NCI-H1436 treated with DMSO at 0.1 percent for 48 hours (cell line): ENCODE measurements at places on chromosomes 2 and 18.

DNA sequence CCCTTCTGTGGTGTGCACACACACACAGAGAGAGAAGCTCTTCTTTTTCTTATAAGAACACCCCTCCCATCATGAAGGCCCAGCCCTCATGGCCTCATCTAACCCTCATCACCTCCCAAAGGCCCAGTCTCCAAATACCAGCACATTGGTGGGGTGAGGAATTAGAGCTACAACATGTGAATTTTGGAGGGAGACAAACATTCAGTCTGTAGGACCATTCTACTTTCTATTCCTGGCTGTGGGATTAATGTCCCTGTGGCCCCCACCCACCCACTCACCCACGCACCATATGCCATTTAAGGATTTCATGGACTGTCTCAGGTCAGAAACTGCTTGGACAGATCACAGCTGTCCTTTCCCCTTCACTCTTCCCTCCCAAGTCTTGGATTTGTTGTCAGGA is 190.2 kb downstream of the GBX2 start:
- no peak for DNase-seq

DNA sequence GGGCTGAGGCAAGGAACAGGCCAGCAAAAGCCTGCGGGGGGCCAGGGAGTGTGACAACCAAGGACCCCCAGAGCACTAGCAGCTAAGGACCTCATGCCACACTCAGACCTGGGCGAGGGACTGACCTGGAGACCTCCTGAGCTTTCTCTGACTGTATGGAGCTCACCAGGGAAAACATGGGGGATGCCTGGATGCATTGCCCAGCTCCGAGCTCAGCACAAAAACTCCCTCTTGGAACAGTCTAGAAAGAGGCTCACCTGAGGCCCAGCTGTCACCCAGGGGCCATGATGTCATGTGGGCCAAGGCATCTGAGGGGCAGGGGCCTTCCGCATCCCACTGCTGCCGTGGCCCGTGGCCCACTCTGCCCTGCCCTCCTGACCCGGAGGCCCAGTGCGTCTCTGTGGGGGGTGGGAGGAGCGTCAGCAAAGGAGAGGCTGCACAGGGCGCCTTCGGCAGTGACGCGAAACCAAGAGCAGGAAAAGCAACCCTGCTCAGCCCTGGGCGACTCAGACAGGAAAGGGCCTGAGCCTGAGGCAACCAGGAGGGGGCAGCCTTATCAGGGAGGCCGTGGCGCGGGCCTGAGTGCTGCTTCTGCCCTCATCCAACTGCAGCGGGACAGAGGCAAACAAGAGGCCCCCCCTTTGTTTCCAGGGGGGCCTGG is 57.3 kb upstream of the ALPP start:
- DNase-seq = no peak

- DNase-seq = no peak
These were observed 168.1 kb downstream of the KCNE4 start for GRCh38 chr2:223219872-223220657.

DNA sequence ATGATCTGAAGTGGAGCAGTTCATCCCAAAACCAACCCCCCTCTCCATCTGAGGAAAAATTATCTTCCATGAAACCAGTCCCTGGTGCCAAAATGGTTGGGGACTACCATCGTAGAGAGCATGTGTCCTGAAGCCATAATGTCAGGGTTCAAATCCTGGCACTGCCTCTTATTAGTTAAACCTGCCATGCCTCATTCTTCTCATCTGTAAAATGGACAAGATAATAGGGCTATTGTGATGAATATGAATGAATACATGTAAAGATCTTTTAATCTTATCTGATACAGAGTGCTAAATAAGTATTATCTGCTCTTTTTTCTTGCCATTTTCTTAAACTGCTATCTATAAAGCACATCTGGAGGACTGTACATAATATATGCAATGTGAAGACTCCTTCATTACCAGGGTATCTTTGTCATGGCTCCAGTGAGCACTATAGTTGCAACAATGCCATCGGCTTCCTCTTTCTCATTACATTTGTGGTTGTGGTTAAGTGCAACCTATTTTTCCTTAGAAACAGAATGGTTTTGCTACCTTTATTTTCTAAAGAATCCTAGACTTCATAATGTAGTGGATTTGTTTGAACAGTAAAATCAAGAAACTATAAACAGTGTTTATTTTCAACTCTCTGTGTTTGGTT is 27.0 kb downstream of the MFSD6 start:
- no peak for DNase-seq

DNA sequence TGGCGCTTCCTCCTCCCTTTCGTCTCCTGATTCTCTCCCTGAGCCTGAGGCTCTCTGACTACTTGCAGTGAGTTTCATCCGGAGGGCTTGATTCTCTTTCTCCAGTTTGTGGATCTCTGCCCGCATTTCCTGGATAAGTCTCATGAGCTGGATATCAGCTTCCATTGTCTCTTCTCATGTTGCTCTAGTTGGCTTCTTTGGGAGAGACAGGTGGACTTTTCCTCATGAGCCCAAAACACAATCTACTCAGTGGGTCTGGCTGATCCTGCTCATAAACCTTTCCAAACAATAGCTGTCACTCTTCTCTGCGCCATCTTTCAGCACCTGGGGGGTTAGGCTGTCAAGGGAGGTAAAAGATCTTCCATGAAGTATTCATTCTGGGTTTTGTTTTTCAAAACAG is at the start of gene CCDC195:
TSS of gene CCDC195 (minus strand) at position 165 of the 400 bp plus-strand sequence. CDS start at position 165, 0 bp downstream.
- no peak for DNase-seq

DNA sequence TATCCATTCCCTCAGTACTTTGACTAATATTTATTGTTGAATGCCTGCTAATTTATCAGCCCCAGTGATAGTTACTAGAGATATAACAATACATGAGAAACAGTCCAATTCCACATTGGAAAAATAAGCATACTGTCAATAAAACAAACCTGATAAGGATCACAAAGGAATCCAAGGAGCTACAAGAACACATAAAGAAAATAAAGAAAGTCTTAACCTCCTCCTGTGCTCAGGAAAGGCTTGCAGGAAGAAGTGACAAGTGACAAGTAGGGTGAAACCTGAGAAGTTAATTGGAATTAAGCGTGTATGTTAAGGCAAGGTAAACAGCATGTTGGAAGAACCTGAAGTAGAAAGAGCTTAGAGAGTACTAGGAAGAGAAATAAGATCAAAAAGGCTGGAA is 20.3 kb upstream of the ASNSD1 start:
- no peak for DNase-seq

- no peak for DNase-seq
These were observed 164.4 kb downstream of the DDX1 start for GRCh38 chr2:15756011-15756550.

DNA sequence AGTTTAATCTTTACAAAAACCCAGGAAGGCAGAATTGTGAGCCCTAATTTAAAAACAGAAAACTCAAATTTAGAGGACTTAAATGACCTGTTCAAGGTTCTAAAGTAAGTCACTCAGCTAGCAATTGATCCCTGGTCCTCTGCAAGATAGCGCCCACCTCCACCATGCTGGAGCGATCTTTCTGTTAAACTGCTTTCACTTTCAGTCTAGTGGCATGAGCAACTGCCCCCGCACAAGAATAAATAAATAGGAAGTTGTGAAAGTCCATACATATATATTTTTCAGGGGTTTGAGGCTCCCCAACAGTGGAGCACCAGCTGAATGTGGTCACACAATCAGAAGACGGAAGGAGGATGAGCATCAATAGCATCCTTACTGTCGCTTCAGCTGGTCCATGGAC is 217.9 kb downstream of the NAPG start:
- no peak for DNase-seq

GRCh38 chr2:23824777-23825212 is 102.1 kb downstream of the ATAD2B start:
- no peak for DNase-seq

DNA sequence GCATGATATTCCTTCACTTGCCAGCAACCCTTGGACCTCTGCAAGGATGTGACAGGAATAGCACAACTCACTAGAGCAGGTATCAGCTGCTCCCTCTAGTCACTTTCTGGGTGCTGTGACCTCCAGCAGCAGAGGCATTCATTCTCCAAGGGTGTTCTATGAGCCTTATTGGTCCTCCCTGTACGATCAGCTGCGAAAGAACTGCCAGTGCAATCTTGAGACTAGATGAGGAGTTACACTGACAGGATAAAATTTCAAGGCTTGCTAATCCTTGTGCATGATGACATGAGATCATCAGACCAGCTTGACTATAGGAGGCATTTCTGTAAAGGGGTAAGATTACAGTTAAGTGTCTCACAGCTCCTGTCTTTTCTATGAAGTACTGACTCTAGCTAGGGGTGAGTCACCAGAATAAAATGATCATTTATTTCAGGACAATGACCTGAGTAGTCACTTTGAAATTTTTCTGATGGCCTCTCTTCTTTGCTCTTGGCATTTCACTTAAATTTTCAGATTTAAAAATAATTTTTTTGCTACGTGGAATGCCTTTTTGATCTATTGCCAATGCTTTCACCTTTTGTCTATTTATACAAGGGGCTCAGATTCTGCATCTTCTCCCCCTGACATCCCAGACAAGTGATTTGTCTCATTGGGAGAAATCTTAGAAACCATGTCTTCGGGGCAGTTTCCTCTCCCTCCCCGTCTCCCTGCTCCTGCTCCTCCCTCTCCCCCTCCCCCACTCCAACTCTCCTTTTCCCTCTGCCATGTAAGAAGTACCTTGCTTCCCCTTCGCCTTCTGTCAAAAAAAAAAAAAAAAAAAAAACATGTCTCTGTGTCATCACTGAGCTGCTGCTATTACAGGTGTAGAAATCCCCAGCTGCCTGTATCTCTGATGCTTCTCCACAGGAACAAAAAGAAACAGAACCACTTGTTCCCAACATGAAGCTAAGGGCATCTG is 49.2 kb upstream of the FRZB start:
- DNase-seq = no peak

- no peak for DNase-seq
These were observed 35.4 kb upstream of the METAP1D start for GRCh38 chr2:171964308-171964707.

- DNase-seq = no peak
These were observed 26.0 kb downstream of the ADRA2B start for GRCh38 chr2:96090196-96090926.

DNA sequence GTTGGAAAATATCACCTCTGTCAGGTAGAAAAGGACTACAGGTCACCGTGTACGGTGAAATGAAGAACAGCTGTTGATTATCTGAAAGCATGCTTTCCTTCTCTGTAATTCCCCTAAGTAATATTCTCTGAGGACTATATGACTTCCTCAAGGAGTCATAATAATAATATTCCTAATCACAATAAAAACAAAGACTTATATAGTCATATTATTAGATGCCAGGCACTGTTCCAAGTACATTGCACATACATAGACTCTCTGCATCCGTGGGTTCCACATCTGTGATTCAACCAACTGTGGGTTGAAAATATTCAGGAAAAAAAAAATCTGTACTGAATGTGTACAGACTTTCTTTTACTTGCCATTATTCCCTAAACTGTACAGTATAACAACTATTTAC is 512.4 kb upstream of the ID2 start:
- no peak for DNase-seq

GRCh38 chr18:9221040-9221439 is 84.5 kb downstream of the ANKRD12 start:
- DNase-seq = no peak

- DNase-seq = no peak
These were observed 150.0 kb downstream of the DIS3L2 start for GRCh38 chr2:232111551-232111950.

DNA sequence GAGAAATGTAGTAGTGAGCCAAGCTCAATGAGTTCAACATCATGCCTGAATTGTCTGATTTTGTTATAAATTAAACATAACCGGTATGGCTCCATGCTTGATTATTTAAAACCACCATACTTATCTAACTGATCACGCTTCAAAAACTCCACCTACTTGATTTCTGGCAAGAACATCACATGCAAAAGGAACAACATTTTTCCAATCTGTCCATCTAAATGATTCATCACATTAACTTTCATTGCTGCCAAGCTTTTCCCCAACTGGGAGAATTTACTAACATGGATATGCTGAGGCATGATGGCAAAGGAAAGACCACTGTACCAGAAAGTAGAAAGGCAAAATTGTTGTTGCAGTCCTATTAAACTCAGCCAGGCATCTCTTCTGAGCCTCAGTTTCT is 286.8 kb downstream of the TRIB2 start:
- no peak for DNase-seq

- DNase-seq = no peak
These were observed 209.2 kb downstream of the GBX2 start for GRCh38 chr2:235958931-235959410.

DNA sequence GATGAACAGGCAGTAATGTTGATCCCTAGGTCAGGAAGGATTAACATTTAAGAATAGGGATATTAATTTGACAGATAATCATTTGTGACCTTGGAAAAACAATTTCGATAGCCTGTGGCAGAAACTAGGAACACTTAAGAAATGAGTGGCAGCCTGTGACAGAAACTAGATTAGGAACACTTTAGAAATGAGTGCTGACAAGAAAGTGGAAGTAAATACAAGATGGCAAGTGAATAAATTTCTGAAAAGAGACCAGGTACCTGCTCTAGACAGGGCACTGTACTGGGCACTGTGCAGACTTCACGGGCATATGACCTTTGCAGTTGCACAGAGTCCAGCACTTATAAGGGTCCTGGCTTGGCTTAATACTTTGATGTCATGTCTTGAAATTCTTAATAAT is 5.5 kb upstream of the HNRNPA3 start:
- no peak for DNase-seq

- DNase-seq = no peak
These were observed 113.4 kb downstream of the MC4R start for GRCh38 chr18:60259052-60259681.

- no peak for DNase-seq
These were observed 141.9 kb upstream of the RBMS1 start for GRCh38 chr2:160635488-160635887.

DNA sequence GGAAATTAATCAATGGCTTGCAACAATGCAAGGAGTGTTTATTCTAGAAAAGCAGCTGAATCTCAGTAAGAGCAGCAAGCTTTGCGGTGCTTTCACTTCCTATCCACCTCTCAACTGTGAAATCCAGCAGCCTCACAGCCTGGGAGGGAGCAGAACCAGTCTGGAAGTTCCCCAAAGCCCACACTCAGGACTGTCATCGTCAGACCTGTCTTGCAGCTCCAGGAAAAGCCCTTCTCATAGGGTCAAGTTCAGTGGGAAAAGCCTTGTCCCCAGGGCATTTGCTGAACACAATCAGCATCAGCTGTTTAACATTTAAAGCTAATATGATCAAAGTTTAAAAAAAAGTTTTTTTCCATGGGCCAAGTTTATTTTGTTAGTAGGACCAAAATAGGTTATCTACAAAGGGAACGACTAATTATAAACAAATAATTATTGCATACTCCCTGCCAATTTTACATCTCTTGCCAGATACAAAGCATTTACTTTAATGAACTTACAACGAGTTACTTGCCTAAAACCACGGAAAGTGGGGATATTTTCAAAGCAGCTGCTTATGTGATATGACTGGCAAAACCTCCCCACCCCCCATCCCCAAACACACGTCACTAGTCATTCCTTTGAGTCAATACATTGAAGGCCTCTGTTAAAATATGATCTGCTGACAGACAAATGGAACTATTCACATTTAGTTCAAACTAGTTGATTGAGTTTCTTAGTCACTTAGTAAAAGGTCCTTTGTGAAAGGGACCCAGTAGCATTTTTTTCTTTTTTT is 36.8 kb downstream of the PARD6G start:
- DNase-seq = no peak
